ENCODE measurements at places on chromosomes 11 and 22. TPM values are rescaled to one million over a fixed set of nuclear protein-coding genes. Genes with fewer than 3 reads are reported as not detected.

DNA sequence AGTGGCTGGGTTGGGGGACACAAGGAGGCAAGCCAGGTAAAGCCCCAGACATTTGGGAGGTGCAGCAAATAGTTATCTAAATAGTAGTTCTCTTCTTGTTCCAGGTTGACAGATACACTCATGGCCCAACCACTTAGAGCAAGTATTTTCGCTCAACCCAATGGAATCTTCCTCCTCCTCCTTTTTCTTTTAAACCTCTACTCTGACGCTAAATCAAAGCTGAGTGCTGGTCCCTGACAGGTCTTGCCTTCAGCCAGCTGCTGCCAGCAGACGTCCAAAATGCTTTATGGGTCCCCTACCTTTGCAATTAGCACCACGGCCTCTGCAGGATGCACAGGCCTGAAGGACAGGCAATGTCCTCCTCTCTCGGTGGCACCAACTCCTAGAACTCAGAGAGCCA lies 558.5 kb downstream of the MIAT start:
- 0 out of 2 replicates have a peak, but pooled peaks cover 8% of the 10 kb centered on the region for H3K4me1 ChIP-seq
- H3K27me3 ChIP-seq = peaks cover 3% of the 10 kb centered on the region
- H3K27ac ChIP-seq = no peak overlapping the region
- no peak for DNase-seq
- H3K4me3 ChIP-seq = no peak overlapping the region
- no peaks in the 10 kb centered on the region for H3K36me3 ChIP-seq

GRCh38 chr22:32723643-32724042 lies 77.9 kb upstream of the TIMP3 start:
- DNase-seq = no peak
- no peak overlapping the region for H3K4me3 ChIP-seq
- peaks cover 5% of the 10 kb centered on the region for H3K36me3 ChIP-seq
- no peak overlapping the region for H3K27ac ChIP-seq
- peaks cover 20% of the 10 kb centered on the region for H3K27me3 ChIP-seq
- no peaks in the 10 kb centered on the region for H3K4me1 ChIP-seq

The NCF4 gene
- not detected for total RNA-seq

- no peaks in the 10 kb centered on the region for H3K36me3 ChIP-seq
- no peak overlapping the region for H3K4me3 ChIP-seq
- H3K27ac ChIP-seq = no peak overlapping the region
- no peaks in the 10 kb centered on the region for H3K27me3 ChIP-seq
Observed at GRCh38 chr11:17845431-17845881, 110.9 kb downstream of the KCNC1 start.

The XKR3 gene
- total RNA-seq = not detected

GRCh38 chr11:113279591-113279990 lies 34.8 kb upstream of the TTC12 start:
- H3K27me3 ChIP-seq = no peaks in the 10 kb centered on the region
- H3K4me3 ChIP-seq = no peak overlapping the region
- H3K4me1 ChIP-seq = no peaks in the 10 kb centered on the region
- H3K36me3 ChIP-seq = no peaks in the 10 kb centered on the region

- H3K36me3 ChIP-seq = 0 out of 2 replicates have a peak, but pooled peaks cover 2% of the 10 kb centered on the region
- no peaks in the 10 kb centered on the region for H3K4me1 ChIP-seq
- H3K27me3 ChIP-seq = no peaks in the 10 kb centered on the region
- no peak for DNase-seq
- no peak overlapping the region for H3K4me3 ChIP-seq
Observed at GRCh38 chr11:131713529-131714134, 343.2 kb downstream of the NTM start.

- H3K27me3 ChIP-seq = peaks cover 74% of the 10 kb centered on the region
- peak overlapping the region; percentile 60 for H3K4me3 ChIP-seq
- H3K27ac ChIP-seq = no peak overlapping the region
Observed at GRCh38 chr22:50531962-50532674, 2.3 kb upstream of the TYMP start.

DNA sequence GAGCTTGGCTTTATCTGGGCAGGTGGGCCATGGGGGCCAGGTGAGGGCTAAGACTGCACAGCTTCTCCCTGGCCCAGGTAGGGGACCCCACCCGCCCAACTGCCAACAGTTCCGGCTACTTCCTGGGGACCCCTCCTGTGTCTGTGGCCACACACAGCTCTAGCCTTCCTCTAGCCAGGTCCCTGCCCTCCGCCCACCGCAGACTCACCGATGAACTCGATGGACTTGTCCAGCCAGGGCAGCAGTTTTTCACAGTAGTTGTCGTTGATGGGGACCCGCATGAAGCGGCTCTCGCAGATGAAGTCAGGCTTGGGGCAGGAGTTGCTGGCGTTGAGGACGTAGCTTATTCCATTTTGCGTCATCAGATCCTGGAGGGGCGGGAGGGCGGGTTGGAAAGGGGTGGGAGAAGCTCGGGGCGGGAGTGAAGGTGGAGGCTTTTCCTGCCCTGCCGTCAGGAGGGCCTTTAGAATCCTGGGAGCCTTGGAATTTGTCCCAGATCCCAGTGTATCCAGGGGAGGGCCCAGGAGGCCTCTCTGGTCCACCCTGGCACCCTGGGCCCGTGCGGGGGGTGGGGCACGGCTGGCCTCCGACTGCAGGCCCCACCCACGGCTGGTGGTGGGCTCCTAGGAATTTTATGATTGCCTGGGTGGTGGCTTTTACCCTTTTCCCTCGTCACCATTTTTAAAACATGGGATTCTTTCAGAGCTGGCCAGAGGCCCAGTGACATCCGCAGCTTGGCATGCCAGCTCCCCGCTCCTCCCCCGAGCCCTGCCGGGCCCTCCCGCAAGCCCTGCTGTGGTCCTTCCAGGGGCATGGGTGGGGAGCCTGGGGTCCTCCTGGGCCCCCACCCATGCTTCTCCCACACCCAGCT lies 13.9 kb downstream of the DUSP8 start:
- DNase-seq = no peak
- H3K27ac ChIP-seq = no peak overlapping the region
- H3K4me3 ChIP-seq = no peak overlapping the region

The APOA4 gene
- total RNA-seq = not detected

DNA sequence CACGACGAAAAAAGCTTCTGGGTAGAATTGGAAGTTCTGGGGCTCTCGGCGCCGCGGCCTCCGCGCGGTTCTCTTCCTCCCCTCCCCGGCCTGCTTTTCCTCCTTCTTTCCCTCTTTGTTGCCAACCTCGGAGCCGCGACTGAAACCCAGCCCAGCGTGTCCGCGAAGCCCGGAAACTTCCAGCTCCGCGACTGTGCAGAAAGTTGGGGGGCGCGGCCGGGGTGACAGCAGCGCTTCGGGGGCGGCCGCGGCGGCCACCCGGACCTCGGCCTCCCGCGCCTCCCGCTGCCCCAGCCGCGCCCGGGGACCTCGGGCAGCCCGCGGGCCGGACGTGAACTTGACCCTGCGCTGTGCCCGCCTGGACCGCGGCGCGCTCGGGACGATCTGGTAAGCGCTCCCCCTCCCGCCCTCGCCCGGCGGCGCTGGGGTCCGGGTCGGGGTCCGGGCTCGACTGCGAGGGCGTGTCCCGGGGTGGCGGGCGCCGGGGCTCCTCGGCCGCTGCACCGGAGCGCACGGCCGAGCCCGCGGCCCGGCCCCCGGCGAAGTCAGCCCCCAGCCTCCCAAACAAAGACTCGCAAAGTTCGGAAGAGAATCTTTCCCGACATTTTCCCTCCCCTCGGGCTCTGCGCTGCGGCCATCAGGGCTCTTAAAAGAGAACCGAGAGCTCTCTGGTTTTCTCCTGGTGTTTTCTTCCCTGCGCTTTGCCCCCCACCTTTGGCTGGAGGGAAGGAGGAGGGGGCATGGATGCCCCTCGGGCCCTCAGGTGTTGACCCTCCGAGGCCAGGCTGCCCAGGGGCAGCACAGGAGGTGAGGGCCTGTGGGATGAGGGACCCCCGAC lies 67.9 kb upstream of the WNT7B start:
- peaks cover 36% of the 10 kb centered on the region for H3K27me3 ChIP-seq
- H3K36me3 ChIP-seq = no peaks in the 10 kb centered on the region
- peak; percentile 56 for DNase-seq
- H3K27ac ChIP-seq = no peak overlapping the region
- H3K4me3 ChIP-seq = peak overlapping the region; percentile 64

The MYRF gene
- total RNA-seq = 5.2 TPM

DNA sequence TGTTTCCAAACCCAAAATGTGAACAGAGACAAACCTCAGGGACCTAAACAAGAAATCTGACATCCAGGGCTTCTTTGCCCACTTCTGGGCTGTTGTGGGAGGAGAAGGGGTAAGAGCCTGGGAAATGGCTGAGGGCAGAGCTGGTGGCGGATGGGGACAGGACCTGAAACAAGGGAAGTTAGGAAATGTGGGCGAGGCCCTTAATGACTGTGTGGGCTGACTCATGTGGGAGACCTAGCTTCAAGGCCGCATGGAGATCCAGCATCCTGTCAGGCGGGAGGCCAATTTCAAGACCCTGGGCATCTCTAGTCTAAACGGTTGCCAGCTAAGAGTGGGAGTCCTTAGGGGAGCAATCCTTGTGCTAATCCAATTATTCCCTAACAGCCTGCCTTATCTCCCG lies 2.1 kb upstream of the OAF start:
- peaks cover 92% of the 10 kb centered on the region for H3K27me3 ChIP-seq
- DNase-seq = no peak
- H3K4me1 ChIP-seq = peaks cover 26% of the 10 kb centered on the region
- no peak overlapping the region for H3K4me3 ChIP-seq
- H3K36me3 ChIP-seq = no peaks in the 10 kb centered on the region
